ENCODE measurements at places on chromosomes 11 and 22.
A peak's percentile ranks its signal among the peaks of the same experiment; 100 is the strongest.

- DNase-seq: no peak
Observed at GRCh38 chr11:76640501-76640900, 30.0 kb downstream of the LRRC32 start.

GRCh38 chr11:123356539-123356938 is 73.5 kb upstream of the GRAMD1B start:
- no peak for DNase-seq

- DNase-seq: no peak
Observed at GRCh38 chr11:16900491-16900890, 113.7 kb downstream of the PLEKHA7 start.

DNA sequence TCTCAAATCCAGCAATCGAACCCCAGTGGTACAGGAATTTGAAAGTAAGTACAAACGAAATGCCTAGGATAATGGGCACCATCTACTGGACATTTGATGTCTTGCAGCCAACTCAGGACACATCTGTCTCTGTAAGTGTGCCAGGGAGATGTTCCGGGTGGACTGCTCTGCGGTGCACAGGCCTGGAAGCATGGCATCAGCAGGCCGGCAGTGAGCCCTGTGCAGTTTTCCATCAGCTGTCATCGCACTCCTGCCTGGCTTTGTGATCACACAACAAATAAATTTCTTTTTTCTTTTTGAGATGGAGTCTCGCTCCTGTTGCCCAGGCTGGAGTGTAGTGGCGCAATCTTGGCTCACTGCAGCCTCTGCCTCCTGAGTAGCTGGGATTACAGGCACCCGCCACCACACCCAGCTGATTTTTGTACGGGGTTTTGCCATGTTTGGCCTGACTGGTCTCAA is 71.0 kb downstream of the JAM3 start:
- no peak for DNase-seq

DNA sequence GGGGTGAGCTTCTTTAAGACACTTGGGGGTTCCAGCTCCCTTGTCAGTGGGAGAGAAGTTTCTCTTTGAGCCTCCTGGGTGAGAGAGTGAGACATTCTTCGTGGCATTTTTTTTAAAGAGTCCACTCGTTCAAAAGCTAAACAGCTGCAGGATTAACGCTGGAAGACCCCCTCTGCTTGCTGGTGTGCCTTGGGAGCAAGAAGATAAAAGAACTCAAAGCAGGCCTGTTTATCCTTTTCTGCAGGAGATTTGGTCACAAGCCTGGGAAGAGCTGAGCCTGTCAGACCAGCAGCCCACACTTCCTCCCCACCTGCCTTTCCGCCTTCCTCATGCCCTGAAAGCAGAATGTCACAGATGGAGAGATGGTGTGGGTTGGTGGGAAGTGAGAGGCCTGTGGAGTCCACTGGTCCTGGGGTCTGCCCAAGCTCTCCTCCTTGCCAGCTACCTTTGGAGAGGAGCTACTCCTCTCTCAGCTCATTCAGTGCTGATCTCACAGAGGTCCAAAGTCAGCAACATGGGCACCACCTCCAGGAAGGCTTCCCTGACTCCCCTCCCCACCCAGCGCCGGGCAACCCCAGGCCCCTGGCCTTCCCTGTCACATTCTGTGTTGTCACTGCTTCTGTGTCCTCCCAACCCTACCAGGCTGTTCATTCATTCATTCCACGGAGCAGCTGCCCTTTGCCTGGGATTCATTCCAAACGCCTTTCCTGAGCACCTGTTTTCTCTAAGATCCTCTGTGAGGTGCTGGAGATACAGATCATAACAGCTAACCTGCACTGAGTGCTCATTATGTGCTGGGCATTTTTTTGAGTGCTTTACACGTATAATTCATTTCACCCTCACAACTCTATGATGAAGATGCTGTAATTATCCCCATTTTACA is 6.7 kb downstream of the GDPD5 start:
- DNase-seq: no peak

GRCh38 chr22:49855251-49855911 is 1.7 kb downstream of the ZBED4 start:
- DNase-seq: no peak

DNA sequence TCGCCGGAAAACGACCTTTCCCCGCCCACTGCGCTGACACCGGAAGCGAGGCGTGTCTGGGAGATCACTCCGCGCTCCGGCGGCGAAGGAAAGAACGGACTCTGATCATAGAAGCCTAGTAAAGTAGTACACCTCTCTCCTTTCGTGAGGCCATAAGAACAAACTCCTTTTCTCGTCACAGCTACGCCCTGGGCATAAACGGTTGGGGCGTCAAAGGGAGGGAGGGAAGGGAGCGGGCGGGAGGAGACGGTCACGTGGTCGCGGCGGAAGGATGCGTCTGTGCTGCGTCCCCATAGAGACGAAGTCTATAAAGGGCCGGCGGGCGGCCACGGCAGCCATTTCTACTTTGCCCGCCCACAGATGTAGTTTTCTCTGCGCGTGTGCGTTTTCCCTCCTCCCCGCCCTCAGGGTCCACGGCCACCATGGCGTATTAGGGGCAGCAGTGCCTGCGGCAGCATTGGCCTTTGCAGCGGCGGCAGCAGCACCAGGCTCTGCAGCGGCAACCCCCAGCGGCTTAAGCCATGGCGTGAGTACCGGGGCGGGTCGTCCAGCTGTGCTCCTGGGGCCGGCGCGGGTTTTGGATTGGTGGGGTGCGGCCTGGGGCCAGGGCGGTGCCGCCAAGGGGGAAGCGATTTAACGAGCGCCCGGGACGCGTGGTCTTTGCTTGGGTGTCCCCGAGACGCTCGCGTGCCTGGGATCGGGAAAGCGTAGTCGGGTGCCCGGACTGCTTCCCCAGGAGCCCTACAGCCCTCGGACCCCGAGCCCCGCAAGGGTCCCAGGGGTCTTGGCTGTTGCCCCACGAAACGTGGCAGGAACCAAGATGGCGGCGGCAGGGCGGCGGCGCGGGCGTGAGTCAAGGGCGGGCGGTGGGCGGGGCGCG is at the start of gene ATF4:
Gene ATF4, plus strand, starts transcription at position 337 of the 880 bp plus-strand sequence. CDS start 884 bp downstream, outside the sequence.
- DNase-seq: peak; percentile 83

DNA sequence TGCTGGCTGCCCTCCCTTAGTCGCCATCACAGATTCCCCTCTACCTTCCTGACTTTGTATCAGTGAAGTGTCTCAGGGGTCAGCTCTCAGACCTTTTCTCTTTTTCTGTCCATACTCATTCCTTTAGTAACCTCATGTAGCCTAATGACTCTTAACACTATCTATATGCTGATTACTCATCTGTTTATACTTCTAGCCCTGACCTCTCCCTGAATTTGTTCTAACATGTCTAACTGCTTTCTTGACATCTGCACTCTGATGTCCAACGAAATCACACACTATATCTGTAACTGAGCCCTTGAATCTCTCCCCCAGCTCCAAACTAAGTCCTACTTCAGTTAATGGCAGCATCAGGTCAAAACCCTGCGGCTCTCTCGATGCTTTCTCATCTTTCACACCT is 135.8 kb upstream of the TIMP3 start:
- DNase-seq: no peak

- DNase-seq: no peak
Observed at GRCh38 chr11:86251345-86251744, 6.8 kb downstream of the EED start.

DNA sequence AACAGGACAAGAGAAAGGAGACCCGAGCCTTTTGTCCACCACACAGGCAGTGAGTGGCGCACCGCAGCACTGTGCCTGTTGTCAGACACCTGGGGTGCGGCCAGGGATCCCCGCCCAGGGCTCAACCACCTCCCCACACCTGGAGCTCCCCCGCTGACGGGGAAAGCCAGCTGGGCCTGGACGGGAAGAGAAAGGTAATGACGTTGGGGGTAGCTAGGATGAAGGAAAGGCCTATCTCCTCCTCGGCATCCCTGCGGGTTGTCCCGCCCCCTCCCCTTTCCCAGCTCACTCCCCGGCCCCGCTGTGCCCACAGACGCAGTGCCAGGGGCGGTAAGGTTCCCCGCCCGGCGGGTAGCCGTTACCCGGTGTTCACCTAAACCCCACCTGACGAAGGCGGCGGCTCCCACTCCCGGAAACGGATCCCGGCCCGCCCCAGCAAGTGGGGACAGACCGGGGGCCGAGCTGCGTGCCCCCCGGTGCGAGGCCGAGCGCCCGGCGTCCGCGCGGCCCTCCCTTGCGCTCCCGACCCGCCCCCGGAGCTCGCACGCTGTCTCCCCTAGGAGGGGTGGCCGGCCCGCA is 495 bp downstream of the HYOU1 start:
- DNase-seq: peak; percentile 36

- no peak for DNase-seq
Observed at GRCh38 chr22:47092896-47093311, 330.5 kb downstream of the TBC1D22A start.

DNA sequence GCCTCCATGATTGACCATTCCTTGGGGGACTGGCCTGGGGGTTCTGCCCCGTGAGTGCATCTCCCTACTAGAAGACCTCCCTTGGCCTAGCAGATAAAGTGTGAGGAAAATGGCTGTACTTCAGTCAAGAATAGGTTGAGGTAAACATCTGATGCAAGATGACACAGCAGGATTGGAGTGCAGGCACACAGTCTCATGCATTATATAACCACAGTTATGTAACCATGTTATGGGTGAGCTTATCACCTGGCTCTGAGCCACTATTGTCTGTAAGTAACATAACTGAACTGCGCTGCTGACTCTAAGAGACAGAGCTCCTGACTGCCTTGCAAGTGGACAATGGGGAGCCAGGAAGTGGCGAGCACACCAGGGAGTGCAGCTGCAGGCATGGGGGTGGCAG is 378.7 kb upstream of the ANO5 start:
- no peak for DNase-seq

DNA sequence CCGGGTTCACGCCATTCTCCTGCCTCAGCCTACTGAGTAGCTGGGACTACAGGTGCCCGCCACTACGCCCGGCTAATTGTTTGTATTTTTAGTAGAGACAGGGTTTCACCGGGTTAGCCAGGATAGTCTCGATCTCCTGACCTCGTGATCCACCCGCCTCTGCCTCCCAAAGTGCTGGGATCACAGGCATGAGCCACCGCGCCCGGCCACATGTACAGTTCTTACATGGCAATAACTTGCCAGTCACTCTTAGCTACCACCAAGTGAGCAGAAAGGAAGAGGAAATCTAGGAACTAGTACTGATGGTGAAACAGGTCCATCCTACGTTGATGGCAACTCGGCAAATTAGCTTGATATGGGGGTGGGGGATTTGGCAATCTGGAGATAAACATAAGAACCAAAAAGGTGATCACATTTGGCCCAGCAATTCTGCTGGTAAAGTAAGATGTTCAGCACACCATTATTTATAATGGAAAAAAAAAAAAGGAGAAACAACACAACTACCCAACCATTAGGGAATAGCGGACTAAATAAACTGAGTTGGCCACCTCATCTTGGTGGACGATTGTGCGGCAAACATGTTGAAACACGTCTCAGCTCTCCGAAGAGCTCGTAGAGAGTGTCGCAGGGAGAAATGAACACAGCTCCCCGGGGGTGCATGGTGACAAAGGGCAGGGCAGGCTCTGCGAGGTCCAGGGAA is 5.3 kb downstream of the NLRP6 start:
- DNase-seq: no peak

DNA sequence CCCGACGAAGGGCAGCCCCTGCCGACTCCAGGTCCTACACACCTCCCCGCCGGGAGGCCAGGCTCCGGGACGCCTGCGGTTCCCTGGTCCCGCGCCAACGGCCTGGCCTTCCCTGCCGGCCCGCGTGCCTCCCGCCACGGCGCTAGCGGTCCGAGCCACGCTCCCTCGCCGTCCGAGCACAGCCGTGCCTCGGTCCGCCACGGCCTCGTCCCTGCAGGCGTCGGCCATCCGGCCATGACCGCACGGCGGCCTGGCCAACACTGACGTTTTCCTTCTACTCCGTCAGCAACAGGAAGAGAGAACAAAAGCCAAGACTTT is 532 bp downstream of the EIF4G2 start:
- DNase-seq: no peak

DNA sequence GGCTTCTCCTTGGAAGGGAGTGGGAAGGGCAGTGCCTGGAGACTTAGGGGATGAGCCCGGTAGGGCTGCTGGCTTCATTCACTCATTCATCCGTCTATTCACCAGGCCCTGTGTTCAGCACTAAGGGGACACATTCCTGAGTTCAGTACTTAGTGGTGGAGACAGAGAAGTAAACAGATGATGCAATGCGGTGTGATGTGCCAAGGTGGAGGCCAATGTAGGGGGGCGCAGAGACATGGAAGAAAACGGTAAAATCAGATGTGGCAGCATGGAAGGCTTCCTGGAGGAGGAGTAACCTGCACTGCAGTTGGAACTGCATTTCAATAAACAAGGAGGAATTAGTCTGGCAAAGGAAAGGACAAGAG is 21.3 kb downstream of the GRIK4 start:
- no peak for DNase-seq

DNA sequence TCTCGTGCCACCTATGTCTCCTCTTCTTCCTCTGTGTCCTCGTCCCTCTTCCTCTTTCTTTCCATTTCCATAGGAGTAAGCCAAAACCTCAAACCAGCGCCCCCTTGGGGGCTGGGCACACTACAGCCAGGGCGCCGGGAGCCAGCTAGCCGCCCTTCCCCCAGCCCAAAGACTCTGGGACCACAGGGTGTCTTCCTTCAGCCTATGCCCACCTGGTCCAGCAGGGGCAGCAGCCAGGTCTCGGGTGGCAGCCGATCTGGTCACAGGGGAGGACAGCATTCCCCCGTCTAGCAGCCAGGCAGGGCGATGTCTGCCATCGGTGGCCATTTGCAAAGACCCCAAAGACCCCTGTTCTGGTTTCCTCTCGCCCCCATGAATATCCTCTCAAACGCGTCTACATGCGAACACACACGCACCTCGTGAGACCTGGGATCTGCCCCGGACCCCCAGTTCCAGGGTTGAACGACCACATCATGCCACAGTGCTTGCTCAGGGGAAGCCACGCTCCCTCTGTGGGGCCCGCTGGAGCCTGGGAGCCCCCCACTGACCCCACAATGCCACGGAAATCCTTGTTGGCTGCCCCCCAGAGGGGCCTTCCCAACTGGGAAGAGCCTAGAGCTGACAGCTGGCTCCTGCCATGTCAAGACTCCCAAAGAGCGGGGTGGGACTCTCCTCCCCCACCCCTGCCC is 546.0 kb upstream of the CCDC179 start:
- DNase-seq: no peak

- no peak for DNase-seq
Observed at GRCh38 chr22:26894362-26894761, 237.0 kb downstream of the MIAT start.

GRCh38 chr22:39041908-39042307 is 1.2 kb downstream of the APOBEC3F start:
- DNase-seq: no peak

GRCh38 chr22:20109411-20110358 is 6.2 kb upstream of the RANBP1 start:
- no peak for DNase-seq

All from activated T-helper 1 cell treated with anti-CD3 and anti-CD28 coated beads, Interleukin-2, amount 50 U/mL, for 16 hours (primary cell).